ENCODE measurements at places on chromosomes 7 and 10. TPM values are rescaled to one million over a fixed set of nuclear protein-coding genes. Genes with fewer than 3 reads are reported as not detected.

The MRLN gene
- total RNA-seq = not detected

The ARMC3 gene
- not detected for total RNA-seq

The RAB19 gene
- 0.27 TPM for total RNA-seq

The INMT gene
- 0.28 TPM for total RNA-seq

The WNT2 gene
- 0.19 TPM for total RNA-seq

The PRPS1L1 gene
- total RNA-seq = not detected

All from endothelial cell of coronary artery (primary cell).